ENCODE measurements at places on chromosomes 16 and 17.

GRCh38 chr17:16430650-16431049 is 15.3 kb downstream of the TRPV2 start:
- no peak for DNase-seq

DNA sequence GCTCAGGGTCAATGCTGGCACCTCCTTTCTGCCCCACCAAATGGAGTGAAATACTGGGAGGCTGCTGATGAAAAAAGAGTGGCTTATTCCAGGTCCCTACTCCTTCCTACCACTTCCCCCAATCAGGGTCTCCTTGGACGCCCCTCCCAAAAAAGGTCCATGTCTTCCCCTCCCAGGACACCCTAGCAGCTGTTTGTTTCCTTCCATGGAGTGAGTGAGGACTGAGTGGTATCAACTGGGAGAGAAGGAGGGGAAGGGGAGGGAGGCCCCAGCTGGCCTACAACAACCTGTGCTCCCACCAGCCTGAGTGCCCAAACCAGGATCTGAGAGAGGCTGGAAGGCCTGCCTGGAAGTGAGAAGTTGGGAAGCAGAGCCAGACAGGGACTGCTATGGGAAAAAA is 28.7 kb upstream of the NGFR start:
- no peak for DNase-seq

- DNase-seq = no peak
These were observed 10.2 kb upstream of the SEC14L5 start for GRCh38 chr16:4947722-4948503.

- peak; percentile 16 for DNase-seq
These were observed 34.1 kb downstream of the NQO1 start for GRCh38 chr16:69691980-69692911.

DNA sequence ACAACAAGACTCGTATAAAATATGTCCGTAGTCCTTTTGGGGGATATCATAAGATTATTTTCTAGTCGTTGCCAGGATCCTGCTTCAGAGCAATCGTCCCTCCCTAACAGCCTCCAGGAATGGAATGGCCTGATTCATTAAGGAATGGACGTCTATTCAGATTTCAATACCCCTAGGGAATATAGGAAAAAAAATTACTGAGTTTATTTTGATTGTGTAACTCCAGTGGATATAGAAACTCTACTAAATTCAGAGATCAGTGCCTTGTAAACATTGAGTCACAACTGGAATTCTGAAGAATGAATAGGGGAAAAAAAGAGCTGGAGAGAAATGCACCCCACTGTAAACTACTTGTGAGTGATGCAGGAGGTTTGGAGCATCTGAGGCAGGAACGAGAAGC is 1171.5 kb upstream of the GOT2 start:
- DNase-seq = no peak

DNA sequence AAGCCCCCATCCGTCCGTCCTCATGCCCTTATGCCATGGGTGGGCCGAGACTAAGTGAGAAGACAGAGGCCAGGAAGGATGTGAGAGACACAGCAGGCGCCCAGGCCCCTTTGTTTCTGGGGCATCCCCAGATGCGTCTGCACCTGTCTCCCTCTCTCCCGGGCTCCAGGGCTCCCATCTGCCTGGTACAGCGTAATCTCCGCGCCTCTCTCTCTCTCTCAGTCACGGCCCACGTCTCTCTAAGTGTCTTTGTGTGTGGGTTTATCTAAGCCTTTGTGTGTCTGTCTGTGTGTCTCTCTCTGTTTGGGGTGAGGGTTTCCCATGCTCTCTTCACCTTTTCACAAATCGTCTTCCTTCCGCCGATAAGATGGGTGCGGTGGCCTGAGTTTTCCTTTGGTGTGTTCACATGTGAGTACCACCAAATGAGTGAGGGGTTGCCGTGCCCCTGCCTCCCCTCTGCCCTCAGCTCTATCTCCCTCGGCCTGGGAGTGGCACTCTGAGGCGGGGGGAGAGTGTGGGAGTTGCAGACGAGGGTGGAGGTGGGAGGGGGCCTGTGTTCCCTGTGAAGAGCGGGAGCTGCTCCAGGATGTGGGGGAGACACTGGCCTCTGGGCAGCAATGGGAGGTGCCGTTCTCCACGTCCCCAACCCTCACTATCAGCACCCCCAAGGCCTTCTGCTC is 25.8 kb upstream of the ABCC3 start:
- DNase-seq = no peak

DNA sequence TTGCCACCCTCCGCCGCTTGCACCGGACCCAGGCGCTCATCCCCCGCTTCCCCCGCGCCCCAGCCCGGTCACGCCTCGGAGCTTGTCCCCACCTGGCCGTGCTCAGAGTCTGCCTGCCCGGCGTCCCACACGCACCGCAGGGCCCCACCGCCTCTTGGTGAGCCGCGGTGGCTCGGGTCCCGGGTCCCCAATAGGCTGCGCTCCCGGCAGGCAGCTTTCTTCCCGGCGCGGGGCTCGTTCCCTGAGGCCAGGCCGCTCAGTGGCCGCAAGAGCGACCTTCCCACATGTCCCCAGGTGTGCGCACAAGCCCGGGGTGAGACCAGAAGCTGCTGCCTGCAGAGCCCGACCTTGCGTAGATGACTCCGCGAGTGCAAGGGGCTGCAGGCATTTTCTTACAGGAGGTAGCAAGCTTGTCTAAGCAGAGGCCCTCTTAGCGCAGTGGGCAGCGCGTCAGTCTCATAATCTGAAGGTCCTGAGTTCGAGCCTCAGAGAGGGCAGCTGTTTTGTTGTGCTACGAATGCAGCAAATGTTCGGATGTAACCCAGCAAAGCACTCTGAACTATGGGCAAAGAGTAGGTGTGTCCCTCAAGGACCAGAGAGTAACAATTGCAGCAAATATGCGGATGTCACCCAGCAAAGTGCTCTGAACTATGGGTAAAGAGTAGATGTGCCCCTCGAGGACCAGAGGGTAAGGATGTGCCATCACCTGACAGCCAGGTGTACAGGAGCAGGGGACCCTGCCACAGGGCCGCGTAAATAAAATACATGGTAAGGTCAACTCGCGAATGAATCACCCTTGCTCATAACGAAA is 15.6 kb downstream of the TLE7 start:
- DNase-seq = peak; percentile 94

GRCh38 chr16:27341549-27341948 is 27.8 kb downstream of the IL4R start:
- no peak for DNase-seq

- DNase-seq = no peak
These were observed 5.5 kb downstream of the GAST start for GRCh38 chr17:41717408-41718286.

DNA sequence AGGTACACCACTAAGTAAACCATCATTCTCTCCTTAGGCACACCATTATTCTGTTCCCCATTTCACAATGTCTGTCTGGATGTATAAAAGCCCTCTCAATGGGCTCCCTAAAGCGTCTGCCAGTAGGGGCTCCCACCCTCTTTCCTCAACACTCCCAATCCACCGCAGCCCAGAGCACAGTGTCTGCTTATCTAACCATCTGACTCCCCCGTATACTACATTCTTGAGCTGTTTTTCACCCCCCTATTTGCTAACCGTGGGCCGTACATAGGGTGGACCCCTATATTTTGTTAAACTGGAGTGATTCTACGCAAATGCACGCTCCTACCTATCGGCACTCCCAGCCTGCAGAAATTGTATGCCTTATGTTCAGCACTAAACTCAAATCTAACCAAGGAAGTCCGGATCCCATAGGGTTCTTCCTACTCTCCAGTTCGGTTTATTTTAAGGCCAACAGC is 685 bp upstream of the PSMD3 start:
- no peak for DNase-seq

Measured in H1 (cell line).